NCI-H1105 (cell line): ENCODE measurements at places on chromosomes 16 and 17.

DNA sequence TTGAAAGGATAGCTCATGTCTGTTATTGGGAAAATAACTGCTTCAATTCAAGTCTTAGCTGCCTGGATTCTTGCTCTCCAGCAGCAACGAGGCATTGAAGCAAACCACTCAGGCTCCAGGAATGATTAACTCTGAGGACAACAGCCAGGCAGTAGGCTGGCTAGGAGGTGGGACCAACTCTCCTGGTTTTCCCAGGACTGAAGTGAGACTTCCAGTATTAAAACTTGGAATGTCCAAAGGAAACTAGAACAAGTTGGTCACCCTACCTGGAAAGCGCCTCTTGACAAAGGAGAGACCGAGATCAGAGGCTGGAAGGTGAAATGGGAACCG lies 100.7 kb downstream of the SALL1 start:
- DNase-seq: no peak

DNA sequence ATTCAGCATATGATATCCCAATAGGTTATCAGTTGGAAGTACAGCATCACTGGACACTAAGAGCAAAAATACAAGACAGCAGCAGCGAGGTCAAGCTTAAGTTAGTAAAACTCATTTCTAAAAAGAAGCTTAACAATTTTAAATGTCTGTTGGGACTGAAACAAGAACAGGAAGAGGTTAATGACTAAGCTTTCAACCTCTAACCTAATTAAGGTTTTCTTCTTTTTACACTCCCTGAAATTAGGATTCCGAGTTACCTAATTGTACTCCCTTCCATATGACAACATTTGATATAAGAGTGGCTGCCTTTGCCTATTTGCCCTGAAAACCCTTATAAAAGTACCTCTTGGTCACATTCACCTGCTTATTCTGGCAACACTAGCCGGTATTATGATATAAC lies 34.3 kb downstream of the CPSF4L start:
- DNase-seq: no peak

- DNase-seq: no peak
These were observed 1.6 kb downstream of the LASP1 start for GRCh38 chr17:38871247-38872015.

- DNase-seq: no peak
These were observed 102.2 kb downstream of the CDK5R1 start for GRCh38 chr17:32588982-32589381.

GRCh38 chr17:8997994-8998628 lies 23.2 kb upstream of the NTN1 start:
- peak; percentile 32 for DNase-seq
